ACHN (cell line): ENCODE measurements at places on chromosomes 1 and 21.
A peak's percentile ranks its signal among the peaks of the same experiment; 100 is the strongest.

DNA sequence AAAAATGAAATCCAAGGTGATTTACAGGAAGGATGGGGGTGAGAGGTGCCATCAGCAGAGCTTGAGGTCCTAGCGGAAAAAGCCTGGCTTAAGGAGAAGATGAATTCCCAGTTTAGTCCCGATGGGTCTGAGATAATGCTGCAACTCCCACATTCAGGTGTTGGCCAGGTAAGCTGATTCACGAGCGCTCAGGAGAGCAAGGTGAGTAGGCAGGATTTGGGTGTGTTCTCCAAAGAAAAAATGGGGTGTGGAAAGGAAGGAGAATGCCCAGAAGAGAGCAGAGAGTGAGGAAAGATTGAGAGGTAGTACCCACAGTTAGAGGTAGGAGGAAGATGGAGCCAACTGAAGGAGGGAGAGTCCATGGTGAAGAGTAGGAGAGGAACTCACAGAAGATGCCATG, 12.5 kb downstream of the RIMS3 start:
- no peak for DNase-seq

DNA sequence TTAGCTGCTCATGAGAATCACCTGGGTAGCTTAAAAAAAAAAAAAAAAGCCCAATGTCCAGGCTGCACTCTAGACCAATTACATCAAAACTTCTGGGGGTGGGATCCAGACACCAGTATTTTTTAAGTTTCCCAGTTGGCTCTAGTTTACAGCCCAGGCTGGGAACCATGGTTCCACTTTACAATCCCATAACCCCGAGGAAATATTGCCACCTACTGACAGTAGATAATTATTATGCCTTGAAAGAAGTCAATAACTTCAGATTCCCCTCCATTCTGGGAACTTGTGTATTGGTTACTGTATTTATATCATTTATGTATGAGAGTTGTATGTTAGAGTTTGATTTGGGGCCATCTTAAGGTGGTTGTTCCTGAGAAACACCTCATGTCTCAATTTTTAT, 100.2 kb downstream of the SPATA46 start:
- peak; percentile 58 for DNase-seq

- DNase-seq, result no peak
Measured at GRCh38 chr1:37424523-37424922, 49.9 kb upstream of the ZC3H12A start.

DNA sequence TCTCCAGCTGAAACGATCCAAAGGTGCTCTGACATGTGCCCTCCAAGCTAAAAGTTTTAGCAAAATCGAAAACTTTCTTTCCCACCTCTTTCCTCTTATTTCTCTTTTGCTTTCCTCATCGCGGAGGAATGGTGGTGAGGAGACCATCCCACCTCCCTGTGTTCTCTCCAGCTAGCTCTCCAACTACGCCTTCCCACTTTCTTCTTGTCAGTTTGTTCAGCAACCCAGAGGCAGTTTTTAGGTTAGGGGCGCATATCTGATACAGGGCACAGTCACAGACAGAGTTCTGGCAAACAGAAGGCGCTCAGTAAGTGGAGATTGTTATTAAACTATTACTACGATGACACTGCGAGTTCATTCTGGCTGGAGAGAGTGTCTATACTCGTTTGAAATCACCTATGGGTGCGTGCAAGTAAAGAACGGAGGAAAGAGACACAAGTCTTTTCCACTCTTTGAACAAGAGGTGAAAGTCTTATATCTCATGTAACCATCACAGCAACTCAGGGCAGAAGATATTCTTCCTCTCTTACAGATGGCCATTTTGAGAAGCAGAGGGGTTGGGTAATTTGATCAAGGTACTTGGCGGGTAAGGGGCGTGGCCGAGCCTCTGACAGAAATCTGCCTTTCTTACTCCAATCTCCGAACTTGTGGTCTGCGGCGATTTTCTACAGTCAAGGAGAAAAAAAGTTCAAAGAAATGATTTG, 13.9 kb downstream of the HLX start:
- no peak for DNase-seq

DNA sequence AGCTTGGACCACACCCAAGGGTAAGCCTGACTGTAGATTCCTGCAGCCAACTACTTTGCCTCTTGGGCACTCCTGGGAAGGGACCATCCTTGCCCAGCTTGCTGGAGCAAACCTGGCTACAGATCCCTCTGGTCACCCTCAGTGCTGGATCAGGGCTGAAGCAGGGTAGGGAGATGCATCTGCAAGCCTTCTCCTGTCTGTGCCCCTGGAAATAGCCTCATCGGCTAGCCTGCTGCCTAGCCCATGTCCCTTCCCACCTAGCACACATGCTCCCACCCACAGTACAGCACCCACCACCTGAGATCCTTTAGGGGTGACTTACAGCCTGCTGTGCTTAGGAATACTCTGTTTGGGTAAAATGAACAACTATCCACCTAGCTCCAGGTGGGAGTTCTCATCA, 177.3 kb upstream of the HMGB4 start:
- DNase-seq, result no peak

- no peak for DNase-seq
Measured at GRCh38 chr1:107677697-107678096, 287.3 kb downstream of the VAV3 start.

DNA sequence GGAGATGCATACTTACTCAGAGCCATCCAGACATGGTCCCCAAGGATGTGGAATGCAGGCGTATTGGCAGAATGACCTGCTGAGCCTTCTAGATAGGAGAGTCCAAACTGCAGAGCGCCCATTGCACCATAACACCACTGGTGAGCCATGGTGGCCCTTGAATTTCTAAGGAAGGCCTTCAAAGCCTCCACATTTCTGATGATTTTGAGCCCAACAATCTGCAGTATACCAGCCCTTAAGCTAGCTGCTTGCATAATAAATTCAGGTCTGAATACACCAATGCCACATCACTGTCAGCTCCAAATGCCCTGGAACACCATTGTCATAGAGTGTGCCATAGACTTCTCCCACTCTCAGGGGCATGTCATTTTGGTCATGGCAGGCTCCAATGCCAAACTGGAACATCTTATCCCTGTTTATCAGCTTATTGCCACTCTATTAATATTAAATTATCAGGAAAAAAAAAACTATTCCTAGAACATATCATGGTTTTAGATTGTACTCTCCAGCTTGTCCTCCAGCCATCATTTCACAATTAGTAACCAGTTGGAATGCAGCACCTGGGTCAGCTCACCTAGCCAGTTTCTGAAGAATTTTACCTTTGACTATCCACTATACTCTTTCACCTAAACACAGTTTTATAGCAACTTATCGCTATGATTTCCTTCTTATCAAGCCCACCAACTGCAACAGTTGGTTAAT, 26.9 kb downstream of the NPHS2 start:
- no peak for DNase-seq

- DNase-seq, result no peak
Measured at GRCh38 chr1:214707306-214708087, 104.5 kb downstream of the CENPF start.

DNA sequence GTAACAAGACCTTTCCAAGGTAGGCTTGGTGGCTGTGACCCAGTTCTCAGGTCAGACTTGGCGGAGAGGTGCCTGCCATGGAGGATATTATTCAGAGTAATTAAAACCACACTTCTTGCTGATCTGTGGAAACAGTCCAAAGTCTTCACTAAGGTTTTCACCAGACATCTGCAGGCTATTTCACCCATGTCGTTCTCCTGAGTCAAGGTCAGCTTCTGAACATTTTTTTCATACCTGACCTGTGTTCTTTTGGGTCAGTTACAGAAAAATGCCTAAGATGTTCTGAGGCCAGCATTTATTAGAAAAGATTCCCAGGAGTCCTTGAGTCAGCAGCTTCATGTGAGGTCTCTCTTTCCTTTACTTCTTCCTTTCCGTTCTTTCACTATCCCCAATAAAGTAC, 54.9 kb downstream of the RGL1 start:
- no peak for DNase-seq

GRCh38 chr1:183218027-183218618, 32.1 kb downstream of the LAMC2 start:
- DNase-seq, result no peak

DNA sequence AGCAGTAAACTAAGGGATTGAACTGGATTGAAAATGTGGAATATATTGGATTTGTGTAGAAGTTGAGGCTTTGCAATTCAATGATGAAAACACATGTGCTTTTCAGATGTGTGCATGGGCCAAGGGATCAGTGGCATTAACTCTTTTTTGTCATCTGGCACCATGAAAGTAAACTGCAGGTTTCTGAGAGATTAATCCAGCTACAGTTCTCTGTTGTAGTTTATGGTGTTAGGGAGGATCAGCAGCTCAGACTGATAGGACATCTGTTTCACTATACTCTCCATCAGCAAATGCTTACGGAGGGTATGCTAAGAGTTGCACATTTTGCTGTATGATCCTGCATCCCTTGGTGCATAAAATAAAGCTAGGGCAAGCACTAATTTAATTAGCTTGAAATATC, 82.6 kb downstream of the C1orf21 start:
- DNase-seq, result no peak

GRCh38 chr21:31974454-31974985, 101.7 kb downstream of the HUNK start:
- DNase-seq, result no peak

DNA sequence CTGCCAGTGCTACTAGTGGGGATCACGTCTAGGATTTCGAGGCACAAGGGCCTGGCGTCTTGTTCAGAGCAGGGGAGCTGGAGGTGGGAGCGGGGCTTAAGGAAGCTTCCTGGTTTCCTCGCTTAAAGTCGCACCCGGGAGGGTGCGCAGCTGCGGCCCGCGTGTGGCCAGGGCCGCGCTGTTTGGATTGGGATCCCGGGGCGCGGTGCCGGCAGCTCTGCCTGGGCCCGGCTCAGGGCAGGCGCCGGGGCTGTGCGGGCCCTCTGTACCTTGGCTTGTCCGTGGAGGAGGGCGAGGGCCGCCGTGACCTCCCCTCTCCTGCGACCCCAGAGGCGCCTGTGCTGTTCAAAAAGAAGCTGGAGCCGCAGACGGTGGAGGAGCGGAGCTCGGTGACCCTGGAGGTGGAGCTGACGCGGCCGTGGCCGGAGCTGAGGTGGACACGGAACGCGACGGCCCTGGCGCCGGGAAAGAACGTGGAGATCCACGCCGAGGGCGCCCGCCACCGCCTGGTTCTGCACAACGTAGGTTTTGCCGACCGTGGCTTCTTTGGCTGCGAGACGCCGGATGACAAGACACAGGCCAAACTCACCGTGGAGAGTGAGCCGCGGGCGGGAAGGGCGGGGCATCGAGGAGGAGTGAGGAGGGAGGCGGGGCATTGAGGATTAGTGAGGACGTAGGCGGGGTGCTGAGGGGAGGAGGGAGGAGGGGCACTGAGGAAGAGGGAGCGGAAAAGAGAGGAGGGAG, 67.8 kb downstream of the OBSCN start:
- DNase-seq, result peak; percentile 82

- no peak for DNase-seq
Measured at GRCh38 chr1:107058245-107059032, 2.0 kb downstream of the PRMT6 start.

GRCh38 chr1:116257836-116258235, 115.2 kb upstream of the ATP1A1 start:
- DNase-seq, result no peak

- DNase-seq, result peak; percentile 39
Measured at GRCh38 chr1:64948905-64949833, 17.2 kb downstream of the JAK1 start.
